ENCODE measurements at places on chromosomes 13 and 19.

- DNase-seq = no peak
These were observed 12.3 kb downstream of the FGF9 start for GRCh38 chr13:21683034-21683733.

DNA sequence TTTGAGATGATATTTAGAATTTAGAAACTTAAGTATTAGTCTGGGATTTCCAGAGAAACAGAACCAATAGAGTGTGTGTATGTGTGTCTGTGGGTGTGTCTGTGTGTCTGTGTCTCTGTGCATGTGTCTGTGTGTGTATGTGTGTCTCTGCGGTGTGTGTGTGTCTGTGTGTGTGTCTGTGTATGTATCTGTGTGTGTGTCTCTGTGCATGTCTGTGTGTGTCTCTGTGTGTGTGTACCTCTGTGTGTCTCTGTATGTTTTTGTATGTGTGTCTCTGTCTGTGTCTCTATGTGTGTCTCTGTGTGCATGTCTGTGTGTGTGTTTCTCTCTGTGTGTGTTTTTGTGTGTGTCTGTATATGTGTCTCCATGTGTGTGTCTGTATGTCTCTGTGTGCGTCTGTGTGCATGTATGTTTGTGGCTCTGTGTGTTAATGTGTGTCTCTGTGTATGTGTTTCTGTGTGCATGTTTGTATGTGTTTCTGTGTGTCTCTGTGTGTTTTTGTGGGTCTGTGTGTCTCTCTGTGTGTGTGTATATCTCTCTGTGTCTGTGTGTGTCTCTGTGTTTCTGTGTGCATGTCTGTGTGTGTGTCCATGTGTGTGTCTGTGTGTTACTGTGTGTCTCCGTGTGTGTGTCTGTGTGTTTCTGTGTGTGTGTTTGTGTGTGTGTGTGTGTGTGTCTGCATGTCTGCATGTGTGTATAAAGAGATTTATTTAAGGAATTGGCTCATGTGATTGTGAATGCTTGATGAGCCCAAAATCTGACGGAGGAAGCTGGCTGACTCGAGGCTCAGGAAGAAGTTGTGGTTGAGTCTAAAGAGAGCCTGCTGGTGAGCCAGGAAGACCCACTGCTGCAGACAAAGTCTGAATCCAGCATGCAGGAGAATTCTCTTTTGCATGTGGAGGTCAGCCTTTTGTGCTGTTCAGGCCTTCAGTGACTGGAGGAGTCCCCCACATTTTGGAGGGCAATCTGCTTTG lies 22.2 kb downstream of the GPR42 start:
- DNase-seq = no peak

DNA sequence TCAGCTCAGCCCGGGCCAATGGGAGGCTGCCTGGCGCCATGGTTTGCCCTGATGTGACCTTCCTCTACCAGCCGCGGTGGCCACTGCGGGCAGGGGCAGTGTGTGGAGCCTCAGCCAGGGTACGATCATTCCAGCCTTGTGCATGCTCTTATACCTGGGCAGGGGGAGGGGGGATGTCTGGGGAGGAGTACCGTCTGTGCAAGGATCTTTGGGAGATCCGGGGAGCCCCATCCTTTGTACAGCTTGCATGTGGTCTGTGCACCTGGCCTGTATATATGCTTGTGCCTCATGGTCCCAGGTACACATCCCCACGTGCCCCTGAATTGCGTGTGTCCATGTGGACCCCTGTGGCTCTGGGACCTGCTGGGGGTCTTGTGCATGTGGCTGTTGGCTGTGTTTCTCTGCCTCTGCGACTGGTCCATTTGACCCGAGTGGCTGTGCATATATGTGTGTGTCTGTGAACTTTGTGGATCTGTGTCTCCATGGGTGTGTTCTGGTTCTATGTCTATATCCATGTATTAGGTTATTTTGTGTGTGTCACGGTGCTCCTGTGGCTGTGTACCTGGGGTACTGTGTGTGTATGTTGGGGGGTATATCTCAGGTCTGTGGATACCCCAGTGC lies 12.8 kb upstream of the NANOS3 start:
- no peak for DNase-seq

GRCh38 chr19:33639035-33639681 lies 17.4 kb downstream of the CHST8 start:
- no peak for DNase-seq

- no peak for DNase-seq
These were observed 10.2 kb downstream of the COLGALT1 start for GRCh38 chr19:17565611-17566010.

DNA sequence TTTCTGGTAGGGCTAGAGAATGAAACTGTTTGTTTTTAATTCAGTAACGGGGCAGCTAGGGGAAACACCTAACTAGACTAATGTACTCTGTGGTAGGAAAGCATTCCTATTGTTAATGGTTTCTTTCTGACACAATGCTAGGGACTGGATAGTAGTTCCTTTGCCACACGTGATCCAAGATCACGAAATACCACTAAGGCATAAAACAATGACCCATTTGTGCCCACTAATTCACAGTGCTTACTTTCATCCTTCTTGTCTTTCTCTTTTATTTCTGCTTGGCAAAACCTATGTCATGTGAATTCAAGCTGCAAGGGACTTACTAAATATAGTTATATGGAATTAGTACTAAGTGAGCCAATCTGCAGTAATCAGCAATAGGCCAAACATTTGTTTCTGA lies 834.1 kb upstream of the SLITRK6 start:
- no peak for DNase-seq

DNA sequence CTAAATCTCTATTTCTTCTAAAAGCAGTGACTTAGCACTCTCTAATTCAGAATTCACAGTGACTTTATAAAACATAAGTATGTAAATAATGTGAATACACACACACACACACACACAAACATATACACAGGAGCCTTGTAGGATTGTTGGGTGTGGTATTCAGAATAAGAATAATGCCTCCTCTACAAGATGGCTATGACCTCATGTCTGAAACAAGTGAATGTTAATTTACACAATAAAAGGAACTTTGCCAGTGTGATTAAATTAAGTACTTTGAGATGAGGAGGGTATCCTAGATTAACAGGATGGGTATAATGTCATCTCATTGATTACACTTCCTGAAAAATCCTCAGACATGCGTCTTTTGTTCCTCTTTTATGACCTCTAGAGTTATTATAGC lies 234.6 kb downstream of the SLITRK6 start:
- no peak for DNase-seq

DNA sequence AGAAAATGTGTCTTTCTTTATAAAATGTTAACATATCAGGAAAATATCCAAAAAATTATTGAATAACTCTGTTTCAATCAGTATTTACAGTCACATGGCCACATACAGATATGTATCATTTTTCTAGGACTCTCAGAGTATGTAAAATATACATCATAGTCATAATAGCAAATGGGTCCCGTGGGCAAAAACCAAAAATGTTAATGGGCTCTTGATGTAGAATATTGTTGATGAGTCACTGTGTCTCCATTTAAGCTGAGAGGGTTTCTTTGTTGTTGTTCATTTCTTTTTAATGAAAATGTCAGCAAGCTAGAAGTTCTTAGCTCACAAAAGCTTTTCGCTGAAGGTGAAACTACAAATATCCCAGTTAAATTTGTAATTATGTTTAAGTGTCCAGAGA lies 1713.1 kb upstream of the PCDH20 start:
- DNase-seq = no peak

DNA sequence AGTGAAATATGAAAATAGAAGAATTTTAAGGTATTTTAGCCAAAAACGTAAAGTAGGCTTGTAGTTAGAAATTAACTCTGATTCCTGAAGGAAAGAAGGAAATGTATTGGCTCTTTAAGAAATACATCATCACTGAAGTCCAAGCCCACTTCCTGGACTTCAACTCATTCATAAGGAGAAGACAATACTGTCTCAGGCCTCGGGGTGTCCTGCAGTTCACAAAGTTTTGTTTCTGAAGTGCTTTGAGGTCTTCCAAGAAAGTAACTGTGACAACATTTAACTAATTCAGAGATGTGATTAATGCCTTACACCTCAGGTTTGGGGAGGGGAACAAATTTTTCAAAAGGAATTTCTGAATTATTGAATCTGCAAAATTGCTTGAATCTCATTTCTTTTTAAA lies 65.8 kb upstream of the STARD13 start:
- no peak for DNase-seq

DNA sequence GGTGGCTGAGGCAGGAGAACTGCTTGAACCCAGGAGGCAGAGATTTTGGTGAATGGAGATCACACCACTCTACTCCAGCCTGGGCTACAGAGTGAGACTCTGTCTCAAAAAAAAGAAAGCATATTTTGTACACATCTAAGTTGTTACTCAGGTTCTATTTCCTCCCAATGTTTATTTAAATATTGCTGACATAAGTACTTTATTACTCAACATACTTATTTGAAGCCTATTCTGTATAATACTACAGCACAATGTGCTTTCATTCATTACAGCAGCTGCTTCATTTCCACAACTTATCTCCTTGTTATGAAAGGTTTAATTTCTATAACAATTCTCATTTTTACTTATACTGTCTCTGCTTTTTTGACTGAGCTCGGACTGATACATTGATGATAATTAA lies 495.7 kb downstream of the SLITRK1 start:
- DNase-seq = no peak

GRCh38 chr19:18931316-18932162 lies 9.5 kb downstream of the HOMER3 start:
- DNase-seq = no peak

- no peak for DNase-seq
These were observed 143.9 kb upstream of the IPO5 start for GRCh38 chr13:97809576-97809975.

DNA sequence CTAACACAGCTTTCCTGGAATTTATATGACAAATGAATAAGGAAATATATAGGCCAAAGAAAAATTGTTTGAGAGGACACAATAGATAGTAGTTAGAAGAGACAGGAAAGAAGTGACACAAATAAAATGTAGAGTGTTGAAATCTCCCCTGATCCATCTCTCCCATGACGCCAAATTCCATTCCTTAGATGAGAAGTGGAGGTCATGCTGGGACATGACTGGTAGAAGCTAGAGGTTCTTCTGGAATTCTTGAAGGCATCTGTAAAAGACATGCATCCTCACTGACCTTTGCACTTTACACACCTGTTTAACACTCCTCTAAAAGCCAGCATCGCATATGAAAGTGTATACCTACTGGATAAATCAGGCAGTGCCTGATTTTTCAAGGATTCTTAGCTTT lies 67.8 kb downstream of the DGKH start:
- DNase-seq = no peak

DNA sequence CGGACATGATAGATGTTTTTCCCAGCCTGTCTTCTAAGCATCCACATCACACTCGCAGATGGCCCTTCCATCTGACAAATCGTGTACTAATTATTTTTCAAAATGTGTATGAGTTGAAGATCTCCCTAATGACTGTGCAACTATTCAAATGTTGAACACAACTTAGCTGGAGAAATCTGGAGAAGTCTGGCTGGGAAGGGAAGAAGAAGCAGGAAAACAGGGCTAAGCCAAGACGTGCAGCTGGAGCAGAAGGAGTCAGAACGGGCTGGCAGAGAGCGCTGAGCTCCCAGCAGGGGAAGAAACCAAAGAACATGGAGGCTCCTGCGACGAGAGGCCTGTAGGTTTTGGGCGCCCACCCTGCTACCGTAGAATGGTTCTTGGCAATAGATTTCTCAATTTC lies 13.2 kb upstream of the LATS2 start:
- no peak for DNase-seq

GRCh38 chr13:30742901-30743300 lies 7.6 kb downstream of the ALOX5AP start:
- DNase-seq = no peak

- no peak for DNase-seq
These were observed 5.0 kb downstream of the TLE5 start for GRCh38 chr19:3057275-3057714.

- no peak for DNase-seq
These were observed 15.0 kb upstream of the CCNA1 start for GRCh38 chr13:36417331-36417730.

DNA sequence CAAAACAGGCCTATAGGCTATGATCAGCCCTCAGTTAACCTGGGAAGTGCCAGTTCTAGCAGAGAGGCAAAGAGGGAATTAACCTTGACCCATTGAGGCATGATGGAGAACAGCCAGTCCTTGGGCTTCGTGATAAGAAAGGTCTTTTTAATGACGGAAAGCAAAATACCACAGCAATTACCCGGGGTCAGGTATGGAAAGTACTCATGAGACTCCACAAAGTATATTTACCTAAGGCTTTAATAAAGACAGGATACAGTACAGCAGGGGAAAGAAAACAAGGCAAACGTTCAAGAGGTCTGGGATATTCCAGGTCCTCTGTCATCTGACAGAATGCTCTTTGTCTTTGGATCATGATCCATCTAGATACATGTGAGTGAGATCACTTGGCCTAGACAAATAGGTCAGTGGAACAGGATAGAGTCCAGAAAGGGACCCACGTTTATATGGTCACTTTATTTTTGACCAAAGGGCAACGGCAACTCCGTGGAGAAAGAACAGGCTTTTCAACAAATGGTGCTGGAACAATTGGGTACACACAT lies 52.2 kb downstream of the WDFY2 start:
- no peak for DNase-seq

DNA sequence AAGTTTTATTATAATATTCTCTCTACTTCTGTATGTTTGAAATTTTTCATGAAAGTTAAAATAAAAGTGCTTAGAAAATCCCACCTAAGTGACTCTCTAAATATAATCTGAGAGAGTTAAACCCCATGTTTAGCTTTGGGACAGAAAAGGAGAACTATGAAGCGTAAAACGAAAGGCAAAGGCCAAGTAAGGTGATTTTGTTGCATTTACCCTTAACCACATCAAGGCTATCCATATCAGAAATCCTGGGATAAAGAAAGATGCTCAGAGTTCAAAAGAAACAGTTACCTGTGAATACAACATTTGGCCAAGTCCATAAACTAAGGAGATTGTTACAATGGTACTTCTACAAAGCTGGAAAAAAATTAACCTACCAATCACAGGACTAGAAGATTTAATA lies 31.3 kb downstream of the UBL3 start:
- no peak for DNase-seq

- no peak for DNase-seq
These were observed 6.6 kb downstream of the CERS4 start for GRCh38 chr19:8215783-8216182.

- DNase-seq = no peak
These were observed 3.0 kb upstream of the KMT2B start for GRCh38 chr19:35714601-35715354.

DNA sequence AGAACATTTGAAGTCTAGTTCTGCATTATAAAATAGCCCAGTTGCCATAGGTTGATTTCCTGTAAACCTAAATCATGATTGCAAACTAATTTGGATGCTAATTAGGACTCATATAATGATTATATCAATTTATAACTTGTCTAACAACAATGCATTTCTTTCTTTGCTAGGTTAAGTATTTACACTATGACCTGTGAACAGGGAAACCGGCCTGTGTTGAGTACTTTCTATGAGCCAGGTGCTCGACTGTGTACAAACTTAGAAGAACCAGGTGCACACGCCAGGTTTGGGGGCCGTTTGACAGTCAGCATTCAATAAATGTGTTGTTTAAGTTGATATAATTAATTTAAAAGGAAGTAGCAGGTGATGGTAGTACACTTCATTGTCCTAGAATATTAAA lies 203.1 kb downstream of the TM9SF2 start:
- DNase-seq = no peak

DNA sequence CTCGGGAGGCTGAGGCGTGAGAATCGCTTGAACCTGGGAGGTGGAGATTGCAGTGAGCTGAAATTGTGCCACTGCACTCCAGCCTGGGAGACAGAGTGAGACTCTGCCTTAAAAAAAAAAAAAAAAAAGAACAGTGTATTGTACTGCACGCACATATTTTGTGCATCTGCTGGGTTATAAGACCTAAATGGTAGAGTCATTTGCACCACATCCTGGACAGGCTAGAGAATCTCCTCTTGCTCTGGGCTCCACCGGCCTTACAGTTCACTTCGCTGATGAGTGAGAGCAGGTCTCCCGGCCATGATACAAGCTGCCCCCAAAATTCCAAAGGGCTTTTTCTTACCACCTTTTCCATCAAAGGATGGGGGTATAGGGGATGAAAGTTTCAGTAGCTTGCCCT lies 7.2 kb upstream of the SAE1 start:
- no peak for DNase-seq
